ENCODE measurements at places on chromosomes 4 and X.

DNA sequence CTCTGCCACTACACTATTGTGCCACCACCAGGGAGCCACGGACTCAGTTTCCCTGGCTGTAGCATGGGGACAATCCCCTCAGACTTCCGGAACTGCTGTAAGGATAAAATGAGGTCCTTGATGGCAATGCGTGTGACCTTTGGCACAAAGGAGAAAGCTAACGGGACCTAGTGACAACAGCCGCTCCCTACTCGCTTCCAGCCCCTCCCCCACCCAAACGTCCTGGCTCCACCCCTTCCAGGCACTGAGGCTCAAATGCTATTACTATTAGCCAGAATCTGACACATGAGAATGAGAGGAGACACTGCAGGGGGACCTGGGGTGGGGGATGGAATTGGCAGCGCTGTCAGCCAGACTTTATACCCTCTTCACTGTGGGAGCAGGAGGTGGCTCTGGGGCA is 5.4 kb upstream of the DUSP9 start:
- DNase-seq: no peak

- DNase-seq: no peak
Measured at GRCh38 chr4:122687531-122688061, 44.9 kb upstream of the BBS12 start.

GRCh38 chr4:81745050-81745449 is 273.3 kb upstream of the RASGEF1B start:
- no peak for DNase-seq

GRCh38 chr4:83708500-83709175 is 172.7 kb downstream of the GPAT3 start:
- no peak for DNase-seq

DNA sequence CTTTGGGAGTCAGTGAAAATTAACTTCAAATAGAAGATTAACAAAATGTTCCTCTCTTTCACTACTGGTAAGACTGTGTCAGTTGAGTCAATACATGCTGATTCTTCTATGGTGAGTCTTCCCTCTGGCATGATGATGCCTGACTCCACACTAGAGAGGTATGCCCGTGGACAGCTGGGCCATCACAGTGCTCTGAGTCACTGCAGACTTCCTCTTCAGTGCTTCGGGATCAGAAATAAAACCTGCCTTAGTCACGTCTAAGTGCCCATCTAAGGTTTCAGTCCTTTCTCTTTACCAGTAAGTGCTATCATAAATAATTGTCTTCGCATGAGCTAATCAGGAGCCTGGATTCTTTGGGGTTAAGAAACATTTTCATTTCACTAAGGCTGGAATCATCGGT is 1.6 kb upstream of the ASB5 start:
- DNase-seq: no peak

DNA sequence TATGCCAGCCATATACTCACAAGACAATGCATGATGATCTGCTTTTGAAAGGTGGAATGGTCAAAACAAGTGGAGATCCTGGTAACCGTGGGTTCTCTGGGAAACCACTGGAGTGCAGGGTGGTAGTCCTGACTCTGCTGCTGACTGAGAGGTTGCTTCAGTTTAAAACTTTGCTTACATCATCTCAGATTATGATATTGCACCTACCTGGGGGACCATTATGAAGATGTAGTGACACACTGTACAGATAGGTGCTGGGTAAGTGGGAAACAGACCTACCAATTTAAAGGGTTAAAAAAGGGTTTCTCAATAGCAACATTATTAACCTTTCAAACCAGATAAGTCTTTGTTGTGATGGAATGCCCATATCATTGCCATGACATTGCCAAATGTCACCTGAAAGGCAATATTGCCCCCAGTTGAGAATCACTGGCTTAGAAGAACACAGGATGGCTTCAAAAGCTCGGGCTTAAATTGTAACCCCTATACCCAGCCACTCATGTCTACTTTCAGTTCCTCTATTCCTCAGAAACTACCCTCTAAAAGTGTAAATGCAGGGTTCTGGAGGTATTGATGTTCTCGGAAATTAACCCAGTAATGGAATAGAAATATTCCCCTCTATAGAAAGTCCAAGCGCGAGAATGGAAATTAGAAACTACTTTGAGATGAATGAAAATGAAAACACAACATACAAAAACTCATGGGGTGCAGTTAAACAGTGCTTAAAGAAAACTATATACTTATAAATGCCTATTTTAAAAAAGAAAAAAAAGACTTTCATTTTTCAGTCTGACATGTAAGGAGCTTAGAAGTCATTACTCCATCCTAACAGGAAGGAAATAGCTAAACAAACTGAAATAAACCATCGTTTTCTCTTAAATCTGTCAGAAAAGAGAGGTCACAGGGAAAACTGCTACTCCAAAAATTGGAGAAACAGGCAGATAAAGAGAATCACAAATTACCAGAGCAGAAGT is 65.8 kb downstream of the ARHGEF6 start:
- no peak for DNase-seq

GRCh38 chr4:8362483-8362882 is 78.0 kb downstream of the ACOX3 start:
- no peak for DNase-seq

- no peak for DNase-seq
Measured at GRCh38 chrX:41822892-41823291, 98.9 kb downstream of the GPR82 start.

DNA sequence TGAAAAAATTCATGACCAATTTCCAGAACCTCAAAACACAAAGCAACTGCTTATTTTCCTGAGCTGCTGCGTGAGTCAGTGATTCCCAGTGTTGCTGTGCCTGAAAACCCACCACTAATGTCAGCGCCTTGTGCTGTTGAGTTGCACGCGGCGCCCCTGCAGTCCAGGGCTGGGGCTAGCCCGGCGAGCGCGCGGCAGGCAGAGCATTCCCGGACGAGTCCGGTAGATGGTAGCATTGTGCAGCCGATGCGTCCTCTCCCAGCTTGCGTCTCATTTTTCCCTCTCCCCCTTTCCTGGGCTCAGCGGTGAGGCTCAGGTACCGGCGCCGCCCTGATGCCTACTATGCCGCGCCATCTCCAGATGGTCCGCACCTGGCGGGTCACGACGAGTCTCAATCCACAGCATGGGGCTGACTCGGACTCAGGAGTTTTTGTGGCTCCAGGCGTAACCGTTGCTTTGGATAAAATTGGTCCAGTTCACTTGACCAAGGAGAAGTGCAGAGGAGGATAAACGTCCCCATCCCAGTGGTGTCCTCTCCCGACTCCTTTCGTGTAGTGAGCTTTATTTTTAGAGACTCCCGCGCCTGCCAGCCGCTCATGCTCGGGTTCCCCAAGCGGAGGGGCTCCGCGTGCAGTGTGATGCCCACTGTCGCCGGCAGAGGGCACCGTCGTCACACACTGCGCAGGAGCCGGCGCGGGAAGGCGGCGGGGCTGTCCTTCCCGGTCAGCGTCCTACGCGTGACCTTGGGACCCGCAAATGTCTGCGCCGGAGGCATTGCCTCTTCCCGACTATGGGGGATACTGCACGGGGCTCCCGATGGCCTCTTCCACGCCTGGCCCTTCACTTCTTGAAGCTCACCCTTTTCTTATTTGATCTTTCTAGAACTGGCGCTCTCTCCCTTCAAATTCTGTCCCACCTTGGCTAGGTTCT is 53.6 kb upstream of the IGFBP7 start:
- DNase-seq: peak; percentile 59
